CD4-positive, alpha-beta memory T cell (primary cell): ENCODE measurements at places on chromosomes 2 and 18.

DNA sequence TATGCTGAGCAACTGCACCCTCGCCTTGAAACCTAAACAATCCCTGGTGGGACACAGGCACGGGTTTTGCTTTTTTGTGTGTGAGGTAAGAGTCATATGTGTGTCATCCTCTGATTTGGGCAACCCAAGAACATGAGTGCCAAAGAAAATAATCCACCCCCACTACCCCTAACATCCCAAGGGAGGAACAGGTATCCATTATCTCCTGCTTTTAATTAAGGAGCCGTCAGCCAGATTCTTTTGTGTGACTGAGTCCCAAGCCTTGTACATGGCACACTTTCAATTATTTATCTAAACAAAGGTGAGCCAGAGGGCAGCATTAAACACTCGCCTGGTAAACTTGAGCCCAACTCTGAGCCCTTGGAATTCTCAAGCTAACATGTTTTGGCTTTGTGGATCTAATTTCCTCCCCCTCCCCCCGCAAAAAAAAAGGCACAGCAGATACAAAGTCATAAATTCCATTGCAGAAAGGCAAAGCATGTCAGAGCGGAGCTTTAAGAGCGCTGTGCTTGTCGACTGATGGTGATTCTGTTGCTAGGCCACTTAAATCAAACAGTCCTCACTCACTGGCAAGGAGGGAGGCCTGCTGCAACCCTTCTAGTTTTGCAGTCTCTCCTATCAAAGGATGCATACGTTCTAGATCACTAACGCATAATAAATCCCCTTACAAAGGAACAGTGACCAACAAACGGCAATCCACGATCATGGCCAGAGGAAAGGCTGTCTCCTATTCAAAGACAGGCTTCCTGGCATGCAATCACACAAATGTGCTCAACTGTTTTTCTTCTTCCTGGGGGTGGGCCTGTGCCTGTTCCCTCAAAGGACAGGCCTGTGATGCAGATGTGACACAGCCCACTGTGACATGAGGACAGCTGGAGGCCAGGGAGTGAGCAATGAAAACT is 143.5 kb upstream of the LMAN1 start:
- no peaks in the 10 kb centered on the region for H3K27me3 ChIP-seq
- no peaks in the 10 kb centered on the region for H3K4me1 ChIP-seq
- no peak overlapping the region for H3K27ac ChIP-seq
- no peak for DNase-seq
- no peak overlapping the region for H3K4me3 ChIP-seq

GRCh38 chr2:110909501-110909900 is 177.1 kb downstream of the ACOXL start:
- no peaks in the 10 kb centered on the region for H3K36me3 ChIP-seq
- DNase-seq: no peak
- H3K27ac ChIP-seq: no peak overlapping the region
- H3K4me3 ChIP-seq: no peak overlapping the region

- no peaks in the 10 kb centered on the region for H3K27me3 ChIP-seq
- no peaks in the 10 kb centered on the region for H3K36me3 ChIP-seq
- no peak overlapping the region for H3K27ac ChIP-seq
- H3K4me1 ChIP-seq: no peaks in the 10 kb centered on the region
Measured at GRCh38 chr2:12397854-12398253, 318.9 kb upstream of the TRIB2 start.

DNA sequence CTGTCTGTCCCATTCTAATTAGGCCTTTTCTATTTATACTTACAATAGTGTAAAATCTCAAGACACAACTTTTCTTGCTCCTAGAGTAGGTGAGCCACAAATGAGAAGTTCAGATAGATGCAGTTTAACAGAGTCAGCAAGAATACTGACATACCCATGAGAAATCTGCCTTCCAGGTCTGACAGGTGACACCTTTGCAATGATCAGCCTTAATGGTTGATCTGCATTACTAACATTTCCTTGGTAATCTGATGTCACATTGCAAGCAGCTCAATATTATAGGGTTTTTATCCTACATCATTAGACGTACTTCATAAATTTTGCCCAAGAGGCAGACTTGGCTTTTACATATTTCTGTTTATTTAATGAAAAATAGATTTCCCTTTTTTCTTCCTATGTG is 359.3 kb upstream of the VWC2L start:
- H3K4me1 ChIP-seq: no peaks in the 10 kb centered on the region
- H3K27ac ChIP-seq: no peak overlapping the region
- no peaks in the 10 kb centered on the region for H3K27me3 ChIP-seq
- no peaks in the 10 kb centered on the region for H3K36me3 ChIP-seq

DNA sequence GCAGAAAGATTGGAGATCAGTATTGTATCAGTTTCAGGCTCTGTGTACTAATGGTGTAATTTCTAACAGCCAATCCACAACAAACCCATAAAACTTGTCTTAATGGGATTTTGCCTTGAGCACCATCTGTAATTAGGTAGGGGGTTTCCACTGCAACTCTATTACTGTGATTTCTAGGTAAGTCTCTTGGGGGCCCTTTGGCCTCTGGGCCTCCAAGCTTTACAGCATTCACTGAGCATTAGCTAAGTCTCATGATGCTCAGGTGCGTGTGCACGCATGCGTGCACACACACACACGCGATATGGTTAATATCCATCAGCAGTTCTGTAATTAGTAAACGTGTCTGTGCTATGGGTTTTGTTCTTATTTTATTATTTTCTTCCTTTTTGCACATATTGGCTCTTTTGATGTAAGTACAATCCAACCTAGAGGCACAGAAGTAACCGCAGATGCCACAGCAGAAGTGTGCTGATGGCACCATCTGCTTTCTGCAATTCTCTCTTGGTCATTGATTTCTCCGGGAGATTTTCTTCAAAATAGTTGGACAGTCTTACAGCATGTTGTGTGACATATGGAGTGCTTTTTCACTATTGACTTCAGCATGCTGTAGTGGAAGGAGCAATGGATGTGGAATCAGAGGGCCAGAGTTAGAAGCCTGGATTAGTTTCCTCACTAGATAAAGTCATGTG is 592.0 kb downstream of the LRRTM4 start:
- H3K36me3 ChIP-seq: no peaks in the 10 kb centered on the region
- H3K4me1 ChIP-seq: no peaks in the 10 kb centered on the region

GRCh38 chr2:10007435-10007834 is 35.9 kb upstream of the KLF11 start:
- H3K27ac ChIP-seq: no peak overlapping the region
- no peak for DNase-seq
- H3K36me3 ChIP-seq: no peaks in the 10 kb centered on the region
- H3K27me3 ChIP-seq: no peaks in the 10 kb centered on the region
- H3K4me3 ChIP-seq: no peak overlapping the region
- no peaks in the 10 kb centered on the region for H3K4me1 ChIP-seq

DNA sequence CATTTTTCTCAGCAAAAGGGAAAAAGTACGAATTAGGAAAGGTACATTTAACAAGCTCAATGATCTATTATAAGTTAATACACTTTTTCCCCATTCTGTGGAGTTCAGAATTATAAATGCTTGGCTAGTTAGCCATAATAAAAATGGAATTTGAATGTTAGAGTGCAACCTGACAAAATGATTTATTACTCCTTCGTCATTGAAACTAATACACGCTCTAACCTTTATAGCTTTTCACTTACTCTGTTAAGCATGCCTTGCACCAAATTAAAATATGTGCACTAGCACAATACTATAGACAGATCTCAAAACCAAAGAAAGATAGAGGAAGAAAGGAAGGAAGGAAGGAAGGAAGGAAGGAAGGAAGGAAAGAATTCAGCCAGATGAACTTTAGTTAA is 46.1 kb upstream of the FRZB start:
- H3K27me3 ChIP-seq: no peaks in the 10 kb centered on the region
- H3K27ac ChIP-seq: no peak overlapping the region
- no peaks in the 10 kb centered on the region for H3K36me3 ChIP-seq

DNA sequence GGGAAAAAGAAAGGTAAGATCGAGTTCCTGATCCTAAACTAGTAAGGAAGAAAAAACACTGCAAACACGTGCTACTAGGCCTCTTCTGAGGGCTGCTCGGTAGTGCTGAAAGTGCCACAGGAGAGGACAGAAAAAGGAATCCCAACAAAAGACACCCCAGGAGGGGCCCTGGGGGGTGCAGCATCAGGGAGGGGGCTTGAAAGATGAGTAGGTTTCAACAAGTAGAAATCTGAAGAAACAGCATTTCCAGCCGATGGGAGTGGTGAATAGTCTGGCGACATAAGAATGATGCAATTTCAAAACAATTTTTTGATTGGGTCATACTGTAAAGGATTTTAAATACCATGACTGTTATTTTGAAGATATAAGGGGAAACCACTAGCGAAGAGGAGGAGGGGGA is 98.6 kb downstream of the NOL10 start:
- no peaks in the 10 kb centered on the region for H3K27me3 ChIP-seq
- DNase-seq: no peak
- peaks cover 16% of the 10 kb centered on the region for H3K36me3 ChIP-seq
- H3K27ac ChIP-seq: no peak overlapping the region
- H3K4me1 ChIP-seq: no peaks in the 10 kb centered on the region
- no peak overlapping the region for H3K4me3 ChIP-seq

DNA sequence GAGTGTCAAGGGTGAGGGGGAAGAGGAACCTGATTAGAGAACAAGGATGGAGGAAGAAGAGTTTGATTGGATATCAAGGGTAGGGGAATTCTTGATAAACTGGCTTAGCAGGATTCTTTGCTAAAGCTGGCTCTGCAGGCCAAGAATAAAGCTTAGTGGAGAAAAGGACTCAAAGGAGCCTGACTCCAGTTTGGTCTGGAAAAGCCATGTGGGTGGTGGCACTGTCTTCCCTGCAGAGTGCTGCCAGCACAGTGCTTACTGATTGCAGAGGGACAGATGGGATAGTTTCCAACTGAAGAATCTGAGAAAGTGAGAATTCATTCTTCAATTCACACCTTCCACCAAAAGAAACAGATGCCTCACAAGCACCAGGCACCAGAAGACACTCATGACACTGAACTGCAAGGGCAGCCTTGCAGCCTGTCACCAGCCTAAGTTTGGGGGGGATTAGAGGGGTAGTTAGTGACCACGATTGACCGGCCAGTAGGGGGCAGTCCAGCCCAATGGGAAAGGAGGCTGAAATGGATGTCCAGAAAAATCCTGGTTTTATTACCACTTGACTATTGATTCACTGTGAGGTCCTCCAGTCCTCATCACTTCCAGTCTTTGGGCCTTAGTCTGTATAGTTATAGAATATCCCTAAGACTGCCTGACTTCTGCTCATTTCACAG is 334.5 kb downstream of the SMAD2 start:
- H3K27ac ChIP-seq: no peak overlapping the region
- no peak overlapping the region for H3K4me3 ChIP-seq
- DNase-seq: no peak

GRCh38 chr18:21798126-21798525 is 57.5 kb downstream of the MIB1 start:
- DNase-seq: no peak
- no peaks in the 10 kb centered on the region for H3K27me3 ChIP-seq
- no peak overlapping the region for H3K4me3 ChIP-seq
- H3K27ac ChIP-seq: no peak overlapping the region

DNA sequence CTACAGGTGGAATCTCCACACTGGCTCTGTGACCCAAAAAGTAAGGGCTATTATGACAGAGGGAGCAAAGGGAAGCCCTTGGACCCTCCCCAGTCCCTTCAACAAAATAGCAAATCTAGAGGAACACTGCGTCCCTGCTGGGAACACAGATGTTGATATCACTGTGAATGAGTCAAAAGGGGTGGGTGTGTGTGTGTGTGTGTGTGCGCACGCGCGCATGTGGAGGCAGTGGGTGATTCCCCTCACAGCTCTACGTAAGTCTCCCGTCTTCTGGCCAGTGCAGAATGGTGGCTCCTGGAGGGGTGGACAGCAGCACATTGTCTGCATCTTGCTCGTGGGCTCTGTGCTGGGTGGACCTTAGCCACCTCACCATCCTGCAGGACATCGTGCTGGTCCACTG is 7.8 kb upstream of the C2orf72 start:
- no peaks in the 10 kb centered on the region for H3K36me3 ChIP-seq
- no peak overlapping the region for H3K27ac ChIP-seq
- no peaks in the 10 kb centered on the region for H3K4me1 ChIP-seq
- no peaks in the 10 kb centered on the region for H3K27me3 ChIP-seq
- no peak overlapping the region for H3K4me3 ChIP-seq

- H3K4me1 ChIP-seq: no peaks in the 10 kb centered on the region
- H3K27me3 ChIP-seq: no peaks in the 10 kb centered on the region
- no peaks in the 10 kb centered on the region for H3K36me3 ChIP-seq
- H3K4me3 ChIP-seq: no peak overlapping the region
- H3K27ac ChIP-seq: no peak overlapping the region
- DNase-seq: no peak
Measured at GRCh38 chr2:150142561-150142960, 344.9 kb downstream of the RND3 start.

DNA sequence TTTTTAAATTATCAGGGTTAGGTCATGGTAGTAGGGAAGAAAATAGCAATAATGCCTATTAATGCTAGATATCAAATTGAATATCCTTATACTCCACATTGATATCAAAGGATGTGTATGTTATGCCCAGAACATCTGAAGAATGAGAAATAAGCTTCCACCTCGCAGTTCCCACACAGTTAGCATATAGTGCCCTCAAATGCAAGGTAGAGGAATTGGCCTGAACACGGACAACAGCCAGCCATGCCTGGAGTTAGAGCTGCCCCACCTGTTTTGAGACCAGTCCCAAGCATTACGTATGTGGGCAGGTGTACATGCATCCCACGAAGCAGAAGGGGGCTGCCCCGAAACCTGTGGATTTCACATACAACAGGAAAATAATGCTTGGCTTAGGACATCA is 79.6 kb downstream of the SUMO1 start:
- H3K36me3 ChIP-seq: no peaks in the 10 kb centered on the region
- no peaks in the 10 kb centered on the region for H3K27me3 ChIP-seq
- H3K4me3 ChIP-seq: no peak overlapping the region
- no peak for DNase-seq
- no peak overlapping the region for H3K27ac ChIP-seq

DNA sequence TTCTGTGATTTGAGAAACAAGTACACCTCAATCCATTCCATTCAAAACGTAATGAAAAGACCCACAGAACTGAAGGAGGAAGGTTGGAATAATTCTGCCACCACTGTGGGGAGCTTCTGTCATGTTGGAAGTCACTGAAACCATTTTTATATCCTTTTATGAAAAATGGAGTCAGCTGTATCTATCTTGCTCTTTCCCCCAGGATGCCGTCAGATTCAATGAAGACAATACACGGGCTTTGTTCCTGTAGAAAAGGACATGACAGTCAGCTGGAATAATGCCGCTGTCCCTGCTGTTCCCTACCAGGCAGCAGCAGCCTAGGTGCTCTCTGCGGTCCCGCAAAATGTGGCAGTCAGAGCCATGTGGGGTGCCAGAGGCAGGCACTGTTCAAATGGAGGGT is 52.5 kb upstream of the APCDD1 start:
- no peak for DNase-seq

- no peaks in the 10 kb centered on the region for H3K36me3 ChIP-seq
- no peaks in the 10 kb centered on the region for H3K4me1 ChIP-seq
- H3K27me3 ChIP-seq: no peaks in the 10 kb centered on the region
- no peak overlapping the region for H3K4me3 ChIP-seq
Measured at GRCh38 chr2:115199966-115200365, 757.5 kb downstream of the DPP10 start.
